ENCODE measurements at places on chromosomes 1 and 21.

DNA sequence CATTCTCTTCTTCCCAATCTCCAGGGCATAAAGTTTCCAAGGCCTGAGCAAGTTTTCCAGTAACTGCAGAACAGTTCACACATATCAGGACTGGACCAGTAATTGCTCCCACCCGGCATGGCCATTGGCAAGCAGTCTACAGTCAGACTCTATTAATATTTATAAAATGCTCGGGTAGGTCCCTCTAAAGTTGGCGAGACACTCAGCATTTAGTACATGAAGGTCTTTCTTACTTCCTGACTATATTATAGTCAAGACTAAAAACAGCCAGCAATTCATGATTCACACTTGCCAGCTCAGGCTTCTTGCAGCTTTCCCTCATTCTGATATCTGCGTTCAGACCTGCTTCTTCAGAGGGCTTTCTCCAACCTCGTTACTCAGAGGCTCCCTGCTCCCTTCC, 25.4 kb downstream of the GADD45A start:
- DNase-seq, result no peak

GRCh38 chr1:210738256-210738655, 395.7 kb downstream of the KCNH1 start:
- DNase-seq, result no peak

- DNase-seq, result no peak
These were observed 40.9 kb downstream of the ALPL start for GRCh38 chr1:21550097-21550496.

DNA sequence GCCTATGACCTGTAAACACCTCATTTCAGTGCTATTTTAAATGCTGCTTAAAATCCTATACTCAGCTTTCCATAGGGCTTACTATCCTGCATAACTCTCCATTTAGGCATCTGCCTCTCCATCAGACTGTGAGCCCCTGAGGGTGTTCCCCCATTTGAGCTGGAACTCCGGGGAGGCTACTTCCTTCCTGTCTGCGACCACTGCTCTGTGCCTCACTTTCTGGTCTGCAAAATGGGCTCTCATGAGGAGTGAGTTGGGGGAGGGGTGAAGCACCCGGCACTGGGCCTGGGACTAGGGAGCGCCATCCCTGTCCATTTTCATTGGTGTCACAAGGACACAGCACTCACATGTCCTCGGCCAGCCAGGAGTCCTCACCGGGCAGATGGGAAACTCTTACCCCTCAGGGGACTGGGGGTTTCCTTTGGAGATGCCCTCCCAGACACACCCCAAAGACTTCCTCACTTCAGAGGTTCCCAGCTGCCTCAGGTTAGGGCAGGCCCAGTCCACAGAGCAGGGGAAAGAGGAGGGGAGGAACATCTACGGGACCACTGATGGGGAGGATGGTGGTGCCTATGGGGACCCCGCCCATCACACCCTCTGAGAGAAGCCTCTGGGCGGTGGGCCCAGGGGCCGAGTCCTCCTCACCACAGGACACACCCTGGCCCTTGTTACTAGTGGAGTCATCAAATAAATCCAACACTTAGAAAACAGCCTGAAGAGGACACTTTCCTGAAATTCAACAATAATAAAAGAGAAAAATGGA, 134.9 kb downstream of the MATN1 start:
- DNase-seq, result no peak

All from substantia nigra (tissue), 51 donors.